Effector memory CD4-positive, alpha-beta T cell (primary cell): ENCODE measurements at places on chromosomes 7 and 10.

GRCh38 chr10:787933-788651 lies 98.6 kb upstream of the DIP2C start:
- no peak for DNase-seq

- no peak for DNase-seq
These were observed 2.1 kb downstream of the FKBP6 start for GRCh38 chr7:73329861-73330581.

GRCh38 chr7:141960687-141961422 lies 12.7 kb downstream of the TAS2R38 start:
- DNase-seq: no peak

DNA sequence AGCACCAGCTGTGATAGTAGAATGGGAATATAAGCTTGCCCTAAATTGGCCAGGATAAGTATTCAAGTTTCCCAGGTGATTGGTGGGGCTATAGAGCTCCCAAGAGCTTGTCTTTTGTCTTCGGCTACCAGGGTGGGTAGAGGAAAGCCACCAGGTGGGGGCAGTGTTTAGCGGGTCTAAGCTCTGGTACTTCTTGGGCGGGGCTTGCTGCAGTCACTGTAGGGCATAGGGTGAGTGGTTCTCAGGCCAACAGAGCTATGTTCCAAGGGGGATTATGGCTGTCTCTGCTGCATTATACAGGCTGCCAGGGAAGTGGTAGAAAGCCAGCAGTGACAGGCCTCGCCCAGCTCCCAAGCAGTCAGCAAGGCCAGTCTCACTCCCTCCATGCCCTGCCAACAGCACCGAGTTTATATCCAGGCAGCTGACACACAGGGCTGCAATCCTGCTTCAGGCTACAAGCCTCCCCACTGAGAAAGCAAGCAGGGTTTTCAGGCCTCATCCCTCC lies 110.7 kb downstream of the ZNF467 start:
- DNase-seq: peak; percentile 27

GRCh38 chr10:132986076-132986475 lies 43.7 kb upstream of the CFAP46 start:
- no peak for DNase-seq

DNA sequence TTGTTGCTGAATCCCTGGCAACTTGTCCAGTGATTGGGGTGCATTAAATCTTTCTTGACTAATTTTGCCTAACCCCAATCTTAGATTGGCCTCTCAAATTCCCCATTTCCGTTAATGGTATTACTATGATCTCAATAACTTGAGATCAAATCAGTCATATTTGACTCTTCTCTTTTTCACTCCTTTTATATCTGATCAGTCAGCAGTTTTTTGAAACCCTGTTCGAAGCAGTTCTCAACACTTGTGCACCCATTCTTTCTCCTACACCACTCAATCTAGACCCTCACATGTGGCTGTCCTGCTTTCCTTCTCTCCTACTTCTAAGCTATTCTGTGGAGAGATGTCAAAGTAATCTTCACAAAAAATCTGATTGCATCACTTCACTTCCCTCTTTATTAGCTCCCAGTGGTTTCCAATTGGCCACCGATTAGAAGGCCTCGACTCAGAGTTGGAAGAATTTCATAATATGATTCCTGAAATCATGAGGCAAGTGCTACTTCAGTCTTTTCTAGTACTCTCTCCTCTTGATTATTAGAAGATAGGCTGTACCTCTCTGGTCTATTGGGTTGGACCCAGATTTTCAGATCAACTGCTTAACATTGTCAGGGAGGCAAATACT lies 128.9 kb downstream of the ZNF365 start:
- no peak for DNase-seq

DNA sequence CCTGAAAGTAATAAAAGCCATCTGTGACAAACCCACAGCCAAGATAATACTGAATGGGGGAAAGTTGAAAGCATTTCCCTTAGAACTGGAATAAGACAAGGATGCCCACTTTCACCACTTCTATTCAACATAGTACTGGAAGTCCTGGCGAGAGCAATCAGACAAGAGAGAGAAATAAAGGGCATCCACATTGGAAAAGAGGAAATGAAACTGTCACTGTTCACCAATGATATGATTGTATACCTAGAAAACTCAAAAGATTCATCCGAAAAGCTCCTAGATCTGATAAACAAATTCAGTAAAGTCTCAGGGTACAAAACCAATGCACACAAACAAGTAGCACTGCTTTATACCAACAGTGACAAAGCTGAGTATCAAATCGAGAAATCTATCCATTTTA lies 581.7 kb upstream of the TEX47 start:
- no peak for DNase-seq

- DNase-seq: no peak
These were observed at the start of gene TNRC18 for GRCh38 chr7:5423306-5423975. TNRC18 (minus strand) TSS chr7:5423834; CDS start chr7:5421246, 2,588 bp downstream.

DNA sequence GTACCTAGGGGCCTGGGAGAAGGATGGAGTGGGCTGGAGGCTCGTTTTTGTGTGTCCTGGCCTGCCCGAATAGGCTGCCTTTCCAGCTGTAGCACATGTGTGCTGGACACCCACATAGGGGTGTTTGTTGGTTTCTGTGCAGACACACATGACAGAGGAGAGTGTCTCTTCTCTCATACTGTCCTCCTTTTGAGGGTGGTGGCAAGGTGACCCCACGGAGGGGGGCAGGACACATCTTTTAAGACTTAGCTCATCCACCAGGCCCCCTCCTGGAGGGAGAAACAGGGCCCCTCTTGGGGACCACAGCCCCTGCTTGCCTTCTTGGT lies 72.2 kb upstream of the PPIF start:
- no peak for DNase-seq

DNA sequence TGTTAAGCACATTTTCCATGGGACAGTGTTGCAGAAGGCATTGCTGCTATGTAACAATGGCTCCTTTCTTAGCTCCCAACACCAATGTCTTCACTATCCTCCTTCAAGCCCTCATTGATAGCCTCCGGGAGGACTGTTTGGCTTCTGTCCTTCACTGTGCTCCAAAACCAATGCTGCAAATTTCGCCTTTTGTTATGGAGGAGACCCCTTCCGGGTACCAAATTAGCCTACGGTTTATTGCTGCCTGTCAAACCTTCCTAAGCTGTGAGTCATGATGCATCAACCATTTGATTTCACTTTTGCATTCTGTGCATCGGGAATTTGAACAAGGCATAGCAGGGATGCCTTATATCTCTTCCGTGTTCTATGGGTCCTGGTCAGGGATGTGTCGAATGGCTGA lies 432.9 kb downstream of the GATA3 start:
- DNase-seq: no peak

- no peak for DNase-seq
These were observed 27.7 kb upstream of the INSIG1 start for GRCh38 chr7:155269766-155270585.

DNA sequence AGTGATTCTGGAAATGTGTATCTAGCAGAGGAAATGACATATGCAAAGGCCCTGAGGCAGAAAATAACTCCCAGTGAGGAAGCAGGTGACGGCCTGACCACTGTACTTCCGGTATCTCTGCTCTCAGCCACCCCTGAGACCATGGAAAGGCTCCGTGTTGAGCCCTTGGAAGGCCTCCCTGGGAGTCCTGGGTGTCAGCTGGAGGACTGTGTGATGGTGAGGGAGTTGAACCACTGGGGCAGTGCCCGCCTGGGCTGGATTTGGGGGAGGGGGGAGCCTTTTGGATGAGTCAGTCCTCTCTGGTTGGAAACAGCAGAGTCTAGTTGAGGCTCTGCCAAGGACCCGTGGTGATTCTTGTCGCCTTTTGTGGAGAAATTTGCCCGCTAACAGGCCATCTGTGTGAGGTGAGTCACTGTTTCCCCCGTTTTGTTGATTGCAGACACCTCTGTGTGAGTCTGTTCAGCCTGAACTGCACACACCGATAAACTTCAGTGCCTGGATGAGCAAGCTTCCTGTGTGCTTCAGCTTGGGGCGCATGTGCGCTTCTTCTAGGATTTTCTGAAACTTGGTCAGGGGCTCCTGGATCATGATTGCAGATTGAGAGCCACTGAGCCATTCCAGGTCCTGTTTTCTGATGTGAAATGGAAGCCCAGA lies 98.6 kb downstream of the GRK5 start:
- DNase-seq: peak; percentile 64

DNA sequence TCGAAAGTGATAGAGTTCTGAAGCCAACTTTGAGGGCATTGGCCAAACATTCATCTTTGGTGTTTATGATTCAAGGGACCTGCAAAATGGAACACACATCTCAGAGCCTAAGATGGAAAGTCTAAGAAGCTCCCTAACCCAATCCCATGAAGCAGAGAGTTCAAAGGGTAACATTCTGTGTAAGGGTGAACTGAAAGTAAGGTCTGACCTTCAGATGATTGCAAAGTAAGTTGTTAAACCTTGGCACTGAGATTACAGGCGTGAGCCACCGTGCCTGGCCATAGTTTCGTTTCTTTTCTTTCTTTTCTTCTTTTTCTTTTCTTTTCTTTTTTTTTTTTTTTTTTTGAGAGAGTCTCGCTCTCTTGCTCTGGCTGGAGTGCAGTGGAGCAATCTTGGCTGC lies 2.2 kb downstream of the ZNF212 start:
- no peak for DNase-seq

GRCh38 chr10:61752111-61753011 lies 89.6 kb downstream of the CABCOCO1 start:
- DNase-seq: no peak

GRCh38 chr7:115478426-115478825 lies 552.1 kb downstream of the TFEC start:
- no peak for DNase-seq

DNA sequence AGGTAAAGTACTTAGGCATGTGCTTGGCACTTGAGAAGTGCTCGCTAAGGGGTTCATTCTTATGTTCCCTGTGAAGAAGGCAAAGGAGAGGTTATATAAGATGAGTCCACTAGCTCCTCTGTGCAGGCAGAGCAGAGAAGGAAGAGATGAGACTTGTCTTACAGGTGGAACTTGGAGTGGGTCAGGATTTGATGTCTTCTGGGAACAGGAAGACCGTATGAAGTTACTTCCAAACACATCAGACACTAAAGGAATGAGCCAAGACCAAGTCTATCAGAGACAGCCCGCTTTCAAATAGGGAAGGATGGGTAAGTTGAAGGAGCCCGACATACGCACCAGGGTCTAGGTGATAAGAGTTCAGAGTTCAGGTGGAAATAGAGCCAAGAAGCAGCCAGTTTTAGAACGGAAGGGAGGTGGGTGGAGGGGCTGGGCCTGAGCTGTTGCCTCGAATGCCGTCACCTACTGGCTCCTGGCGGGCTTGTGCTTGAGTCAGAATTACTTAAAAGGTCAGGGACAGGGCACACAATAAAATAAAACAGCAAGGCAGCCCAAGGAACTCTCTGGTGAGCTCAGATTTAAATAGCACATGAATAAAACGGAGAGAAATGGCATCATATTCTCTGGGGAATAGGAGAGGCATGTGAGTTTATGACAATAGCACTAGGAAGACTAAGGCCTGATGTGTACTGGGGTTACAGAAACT lies 56.1 kb upstream of the GRB10 start:
- no peak for DNase-seq

DNA sequence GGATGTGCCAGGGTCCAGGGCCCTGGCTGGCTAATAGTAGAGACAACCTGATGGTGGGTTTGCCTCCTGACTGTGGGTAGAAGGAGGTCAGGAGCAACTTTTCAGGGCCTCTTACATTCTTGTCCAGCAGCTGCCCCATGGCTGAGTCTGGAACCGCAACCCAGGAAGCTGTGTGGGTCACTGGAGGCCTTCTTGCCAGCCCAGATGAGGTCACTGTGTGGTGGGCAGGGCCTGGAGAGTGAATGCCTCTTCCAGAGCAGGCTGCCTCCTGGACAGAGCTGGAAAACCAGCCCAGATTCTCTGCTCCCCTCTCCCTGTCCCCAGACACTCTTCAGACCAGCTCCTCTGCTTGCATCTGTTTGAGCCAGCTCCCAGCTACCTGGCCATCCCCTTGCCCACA lies 43.5 kb upstream of the LEP start:
- no peak for DNase-seq

- peak; percentile 60 for DNase-seq
These were observed 2.7 kb downstream of the MXI1 start for GRCh38 chr10:110209926-110210673.

GRCh38 chr10:97907211-97907610 lies 57.6 kb downstream of the GOLGA7B start:
- no peak for DNase-seq

- no peak for DNase-seq
These were observed 14.6 kb downstream of the OPALIN start for GRCh38 chr10:96344178-96344577.

DNA sequence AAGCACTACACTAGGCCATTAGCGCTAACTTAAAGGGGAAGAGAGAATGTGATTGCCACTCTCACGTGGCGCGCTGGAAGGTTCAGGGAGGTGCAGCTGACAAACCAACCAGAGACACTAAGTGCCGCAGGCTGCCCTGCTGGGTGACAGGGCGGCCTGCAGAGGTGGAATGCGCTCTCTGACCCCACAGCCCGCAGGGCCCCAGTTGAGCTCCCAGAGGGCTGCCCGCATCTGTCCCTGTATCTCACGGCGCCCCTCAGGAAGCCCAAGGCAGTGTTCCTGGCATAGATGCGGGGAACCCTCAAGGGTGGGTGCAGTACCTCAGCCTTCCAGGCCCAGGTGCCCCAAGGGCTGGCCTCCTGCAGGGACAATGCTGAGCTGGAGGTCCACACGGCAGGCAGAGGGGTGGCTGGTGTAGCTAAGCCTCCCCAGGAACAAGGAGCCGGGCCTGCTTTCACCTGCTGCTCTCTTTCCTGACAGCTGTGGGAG lies 66.6 kb downstream of the CALML3 start:
- no peak for DNase-seq

DNA sequence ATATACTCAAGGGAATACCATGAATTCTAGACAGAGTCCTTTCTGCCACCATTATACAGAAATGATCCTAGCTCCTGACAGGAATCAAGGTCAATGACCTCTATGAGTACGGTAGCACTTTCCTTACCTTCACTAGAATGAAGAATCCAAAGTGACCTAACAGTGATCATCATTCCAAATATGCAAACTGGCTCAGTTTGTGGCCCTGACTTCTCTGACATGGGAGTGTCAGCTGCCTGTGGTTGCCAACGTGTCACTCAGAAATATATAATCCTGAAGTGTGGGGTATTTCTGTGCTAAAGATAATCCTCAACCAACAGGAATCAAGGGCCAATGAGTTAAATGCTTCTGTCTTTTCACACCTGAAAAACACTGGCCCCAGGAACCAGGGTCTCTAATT lies 45.7 kb downstream of the COPG2 start:
- no peak for DNase-seq

DNA sequence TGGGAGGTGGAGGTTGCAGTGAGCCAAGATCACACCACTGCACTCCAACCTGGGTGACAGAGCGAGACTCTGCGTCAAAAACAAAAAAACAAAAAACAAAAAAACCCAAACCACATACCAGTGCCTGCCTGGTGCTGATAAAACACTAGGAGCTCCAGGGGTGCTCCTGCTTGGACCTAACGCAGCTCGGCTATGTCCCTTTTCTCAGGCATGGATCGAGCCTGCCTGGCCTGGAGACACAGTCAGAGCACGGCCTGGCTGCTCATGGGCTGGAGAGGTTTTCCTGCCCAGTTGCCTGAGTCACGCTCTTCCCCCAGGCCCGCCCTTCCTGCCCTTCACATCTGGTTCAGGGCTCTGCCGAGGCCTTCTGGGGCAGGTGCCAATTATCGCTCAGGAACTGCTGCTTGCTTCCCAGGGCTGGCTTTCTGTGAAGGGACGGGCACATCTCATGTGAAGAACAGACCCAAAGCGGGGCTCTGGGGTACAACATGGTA lies 12.6 kb upstream of the NPFFR1 start:
- DNase-seq: no peak
